ENCODE measurements at places on chromosomes 16 and 17.

DNA sequence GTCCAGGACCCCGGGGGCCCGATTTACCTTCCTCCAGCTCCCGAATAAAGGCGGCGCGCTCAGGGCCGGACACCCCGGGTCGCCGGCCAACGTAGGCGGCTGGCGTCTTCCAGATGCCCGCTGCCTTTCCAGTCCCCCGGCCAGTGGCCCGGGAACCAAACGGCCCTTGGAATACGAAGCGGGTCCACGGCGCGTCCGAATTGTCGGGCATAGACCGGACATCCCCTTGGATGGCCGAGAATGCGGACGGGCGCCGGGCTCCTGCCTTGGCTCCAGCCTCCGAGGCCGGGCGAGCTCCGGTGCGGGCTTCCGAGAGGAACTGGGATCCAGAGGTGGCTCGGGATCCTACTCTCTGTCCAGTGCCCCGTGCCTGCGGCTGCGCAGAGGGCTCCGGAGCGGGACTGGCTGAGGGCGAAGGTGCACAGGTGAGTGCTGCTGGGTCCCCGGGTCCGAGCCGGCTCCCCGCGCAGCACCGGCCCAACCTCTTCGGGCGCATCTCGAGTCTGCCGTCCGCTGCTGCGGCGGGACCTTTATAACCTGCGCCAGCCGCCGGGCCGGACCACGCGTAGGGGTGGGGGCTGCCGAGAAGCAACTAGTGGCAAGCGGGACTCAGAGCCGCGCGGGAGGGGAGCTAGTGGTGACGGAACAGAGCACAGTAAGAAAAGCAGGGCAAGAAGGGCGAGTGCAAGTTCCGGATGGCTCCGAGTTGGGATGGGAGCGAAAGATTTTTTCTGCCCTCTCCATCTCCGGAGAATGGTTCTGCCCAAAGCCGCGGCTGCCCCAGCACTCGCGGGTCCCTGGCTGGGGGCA lies at the start of gene HAP1:
Gene HAP1, minus strand, starts transcription at position 505 of the 810 bp plus-strand sequence. Its CDS starts 9 bp downstream, at position 496.
- DNase-seq, result no peak

DNA sequence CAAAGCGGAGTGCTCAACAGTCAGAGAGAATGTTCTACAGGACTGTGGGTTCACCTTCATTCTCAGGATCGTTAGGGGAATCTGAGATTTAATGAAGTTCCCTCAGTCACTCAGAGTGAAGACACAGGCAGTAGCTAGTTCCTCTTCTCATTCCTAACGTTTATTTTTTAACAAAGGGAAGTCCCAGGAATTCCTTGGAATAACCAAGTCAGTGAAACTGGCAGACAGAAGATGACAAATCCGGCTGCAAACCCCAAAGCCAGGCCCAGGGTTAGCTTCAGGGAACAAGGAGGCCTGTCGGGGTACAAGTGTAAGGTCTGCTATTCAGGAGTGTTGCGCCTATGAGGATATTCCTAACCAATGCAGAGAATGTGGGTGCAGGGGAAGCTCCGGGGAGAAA lies 42.0 kb downstream of the COTL1 start:
- DNase-seq, result no peak

- DNase-seq, result no peak
Measured at GRCh38 chr16:49739381-49739780, 116.5 kb downstream of the ZNF423 start.

DNA sequence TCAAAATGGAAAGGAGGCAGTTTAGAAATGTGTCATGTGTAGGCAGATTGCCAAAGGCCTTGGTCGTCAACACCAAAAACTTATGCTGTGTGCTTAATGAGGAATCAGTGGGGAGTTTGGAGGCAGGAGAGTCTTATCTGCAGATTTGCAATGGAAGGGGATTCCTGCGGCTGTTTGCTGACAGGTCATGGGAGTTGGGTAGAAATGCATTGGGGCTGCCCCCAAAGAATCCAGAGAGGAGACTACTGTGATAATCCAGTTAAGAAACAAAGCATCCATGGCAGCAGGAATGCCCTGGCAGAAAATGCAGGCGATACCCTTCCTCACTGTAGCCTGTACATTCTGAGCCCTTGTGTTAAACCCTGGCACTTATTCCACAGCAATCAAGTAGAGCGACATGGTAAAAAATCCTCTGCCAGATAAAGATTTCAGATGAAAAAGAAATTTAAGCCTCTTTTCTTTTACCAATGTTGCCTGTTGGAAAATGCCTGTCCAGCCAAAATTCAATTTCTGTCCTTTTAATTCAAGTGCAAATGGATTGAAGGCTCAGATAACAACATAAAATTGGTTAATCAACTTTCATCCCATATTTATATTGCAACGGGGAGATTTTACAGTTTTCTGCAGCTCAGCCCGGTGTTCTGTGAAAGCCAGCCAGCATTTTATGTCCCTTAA lies 491.0 kb upstream of the CDH5 start:
- DNase-seq, result no peak
